ENCODE measurements at places on chromosomes 11 and 22. TPM values are rescaled to one million over a fixed set of nuclear protein-coding genes. Genes with fewer than 3 reads are reported as not detected.

The RAB6A gene
- 59.3 TPM for total RNA-seq

The MISFA gene
- total RNA-seq, result 2.2 TPM

The TSPAN18 gene
- total RNA-seq, result 2.4 TPM

The TRIM49 gene
- not detected for total RNA-seq

The PARVA gene
- 28.6 TPM for total RNA-seq

The YPEL1 gene
- 0.23 TPM for total RNA-seq

The TYR gene
- not detected for total RNA-seq
